ENCODE measurements at places on chromosomes 11 and 22.
A peak's percentile ranks its signal among the peaks of the same experiment; 100 is the strongest.

DNA sequence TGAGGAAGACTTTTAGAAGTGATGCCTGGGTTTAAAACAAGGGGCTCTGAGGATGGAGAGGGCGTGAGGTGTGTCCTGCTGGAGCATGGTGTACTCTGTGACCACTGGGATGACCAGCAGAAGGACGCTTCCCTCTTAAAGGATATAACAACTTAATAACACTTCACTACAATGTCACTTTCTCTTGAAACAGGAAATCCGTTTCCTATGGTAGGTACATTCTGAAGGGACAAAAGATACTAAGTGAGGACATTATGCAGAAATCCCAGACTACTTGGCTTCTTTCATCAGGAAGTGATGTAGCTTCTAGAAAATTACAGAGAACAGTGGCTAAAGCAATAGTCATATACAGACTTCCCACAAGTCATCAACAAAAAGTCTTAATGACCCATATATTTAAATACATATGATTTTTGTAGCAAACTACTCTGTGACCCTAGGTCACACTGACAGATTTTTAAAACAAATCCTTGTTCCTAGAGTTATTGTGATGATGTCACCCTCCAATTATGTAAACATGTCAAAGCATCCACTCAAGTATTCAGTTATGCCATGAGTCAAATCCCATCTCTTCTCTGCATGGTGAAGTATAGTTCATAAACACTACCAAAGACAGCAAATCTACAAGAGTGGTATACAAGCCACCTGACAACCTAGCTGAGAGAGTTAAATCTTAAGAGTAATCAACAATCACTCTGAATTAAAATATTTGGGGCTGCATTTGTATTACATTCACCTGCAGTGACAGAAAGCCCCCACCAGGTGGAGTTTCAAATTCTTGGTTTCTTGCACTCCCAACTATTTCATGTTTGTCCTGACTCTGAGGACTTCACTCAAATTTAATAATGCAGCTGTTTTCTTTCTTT, 32.8 kb downstream of the PITPNB start:
- no peak for DNase-seq

GRCh38 chr22:50251477-50252081, 514 bp upstream of the HDAC10 start:
- no peak for DNase-seq

GRCh38 chr22:39917776-39918495, 17.1 kb downstream of the GRAP2 start:
- no peak for DNase-seq

DNA sequence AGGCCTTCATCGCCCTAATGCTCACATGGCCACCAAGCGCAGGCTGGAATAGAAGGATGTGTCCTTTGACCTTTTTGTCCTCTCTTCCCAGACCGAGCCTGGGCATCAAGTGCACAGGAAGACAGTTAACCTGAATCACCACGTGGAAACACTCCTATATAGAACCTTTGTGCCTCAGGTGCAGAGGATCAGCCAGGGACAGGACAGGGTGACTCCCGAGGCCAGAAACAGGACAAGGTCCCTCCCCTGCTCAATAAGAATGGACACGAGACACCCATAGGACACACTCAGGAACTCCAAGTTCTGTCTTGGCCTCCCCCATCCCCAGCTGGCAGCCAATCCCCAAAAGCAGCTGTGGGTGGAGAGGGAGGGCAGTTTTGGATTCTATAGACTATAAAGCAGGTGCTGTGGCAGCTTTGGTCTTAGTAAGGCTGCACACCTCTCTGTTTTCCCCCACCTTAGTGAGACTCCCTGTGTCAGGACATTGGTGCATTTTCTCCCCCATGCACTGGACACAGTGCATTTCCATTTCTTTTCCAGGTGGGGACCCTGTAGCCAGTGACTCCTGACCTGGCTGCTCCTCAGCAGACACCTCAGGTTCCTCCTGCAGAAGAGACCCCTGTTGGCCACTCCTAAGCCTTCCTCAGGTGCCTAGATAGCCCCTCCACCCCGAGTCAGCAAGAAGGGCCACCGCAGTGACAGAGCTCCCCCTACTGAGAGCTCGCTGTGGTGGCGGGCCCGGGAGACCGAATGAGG, 43.6 kb upstream of the POU2AF1 start:
- peak; percentile 5 for DNase-seq

GRCh38 chr11:64720640-64721358, 2.2 kb downstream of the NRXN2 start:
- no peak for DNase-seq

- DNase-seq, result no peak
These were observed 9.4 kb downstream of the PLAAT2 start for GRCh38 chr11:63553759-63554158.

GRCh38 chr22:48581205-48581766, 1246.4 kb downstream of the BRD1 start:
- no peak for DNase-seq

DNA sequence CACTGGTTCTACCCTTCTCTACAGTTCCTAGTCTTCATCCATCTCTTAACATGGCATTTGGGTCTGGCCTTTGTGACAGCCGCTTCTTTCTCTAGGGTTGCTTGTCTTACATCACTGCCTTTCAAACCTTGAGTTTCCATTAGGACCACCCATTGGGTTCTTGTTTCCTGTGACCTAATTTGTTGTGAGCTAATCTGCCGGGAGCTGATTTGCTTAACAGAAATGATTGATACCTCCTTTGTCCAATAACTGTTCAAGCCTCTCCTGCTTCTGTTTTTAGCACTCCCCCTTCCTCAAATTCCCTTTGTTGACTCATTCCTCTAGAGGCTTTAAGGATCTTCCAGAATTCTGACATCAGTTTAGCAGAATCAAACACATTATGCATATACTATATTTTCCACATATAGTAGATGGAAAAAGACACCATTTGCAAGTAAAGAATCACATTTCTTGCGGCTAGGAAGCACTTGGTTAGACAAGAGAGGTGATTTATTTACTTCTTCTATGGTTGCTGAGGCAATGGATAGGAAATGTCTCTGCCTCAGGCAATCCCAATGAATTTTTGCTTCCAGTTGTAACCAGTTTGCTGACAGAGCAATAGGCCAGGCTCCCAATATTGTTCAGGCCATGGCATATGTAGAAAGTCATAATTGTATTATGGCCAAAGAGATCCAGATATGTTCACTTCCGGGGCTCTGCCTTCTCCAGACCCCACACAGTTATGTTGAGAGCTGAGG, 130.7 kb downstream of the SNX19 start:
- DNase-seq, result no peak

DNA sequence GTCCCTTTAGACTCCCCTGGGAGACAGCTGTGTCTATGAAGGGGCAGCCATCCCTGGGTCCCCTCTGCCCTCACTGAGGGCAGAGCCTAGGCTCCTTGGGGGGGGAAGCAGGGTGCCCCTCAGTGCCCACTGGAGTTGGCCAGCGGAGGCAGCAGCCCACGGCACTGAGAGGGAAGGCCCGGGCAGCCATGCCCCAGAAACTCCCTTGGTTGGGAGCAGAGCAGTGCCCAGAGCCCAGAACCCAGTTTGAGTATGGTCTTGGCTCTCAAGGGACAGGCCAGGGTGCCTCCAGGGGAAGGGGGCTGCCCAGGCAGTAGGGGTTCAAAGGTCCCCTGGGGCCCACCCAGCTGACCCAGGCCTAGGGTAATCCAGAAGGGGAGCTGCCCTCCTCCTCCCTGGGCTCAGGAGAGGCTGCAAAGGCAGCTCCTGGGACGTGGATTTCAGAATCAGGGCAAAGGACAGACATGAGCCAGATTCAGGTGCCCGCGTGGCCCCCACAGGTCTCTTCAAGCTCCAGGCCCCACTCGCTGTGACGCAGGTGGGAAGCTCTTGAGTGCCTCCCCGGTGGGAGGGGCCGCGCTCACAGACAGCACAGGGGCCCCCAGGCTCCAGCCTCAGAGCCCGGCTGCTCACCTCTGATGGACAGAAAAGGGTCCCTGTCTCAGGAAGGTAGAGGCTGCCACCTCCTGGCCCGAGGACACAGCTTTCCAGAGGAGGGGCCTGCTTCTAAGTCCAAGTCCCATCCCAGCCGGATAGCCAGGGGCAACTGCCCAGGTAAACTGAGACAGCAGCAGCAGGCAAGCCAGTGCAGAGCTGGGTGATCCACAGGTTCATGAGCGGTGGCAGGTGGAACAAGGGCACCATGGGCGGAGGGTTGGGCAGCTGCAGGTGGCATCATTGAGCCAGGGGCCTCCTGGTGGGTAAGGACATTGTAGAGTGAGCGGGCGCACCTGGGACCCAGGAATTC, 2.6 kb downstream of the C11orf21 start:
- DNase-seq, result no peak

- DNase-seq, result no peak
These were observed 6.0 kb upstream of the MCM5 start for GRCh38 chr22:35394011-35394312.

GRCh38 chr11:40417627-40418026, 1041.8 kb downstream of the LRRC4C start:
- no peak for DNase-seq

DNA sequence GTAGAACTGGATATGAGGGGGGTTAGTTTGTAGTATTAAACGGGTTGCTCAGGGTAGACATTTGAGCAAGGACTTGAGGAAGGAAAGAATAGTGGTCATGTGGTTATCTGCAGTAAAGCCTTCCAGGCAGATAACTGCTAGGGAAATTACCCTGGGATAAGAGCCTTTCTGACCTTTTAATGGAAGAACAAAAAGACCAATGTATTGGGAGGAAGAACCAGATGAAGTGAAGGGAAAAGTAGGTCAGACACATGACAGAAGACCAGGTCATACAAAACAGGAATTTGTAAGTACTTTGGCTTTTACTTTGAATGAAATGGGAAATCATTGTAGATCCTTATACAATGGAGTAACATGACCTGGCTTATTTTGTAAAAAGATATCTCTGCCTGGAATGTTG, 241.9 kb upstream of the CTSC start:
- no peak for DNase-seq
